ENCODE measurements at places on chromosomes 2 and 18. TPM values are rescaled to one million over a fixed set of nuclear protein-coding genes. Genes with fewer than 3 reads are reported as not detected.
A peak's percentile ranks its signal among the peaks of the same experiment; 100 is the strongest.

GRCh38 chr2:27728081-27728858, 43.2 kb upstream of the MRPL33 start:
- no peaks in the 10 kb centered on the region for H3K27me3 ChIP-seq
- no peaks in the 10 kb centered on the region for H3K36me3 ChIP-seq
- DNase-seq: no peak
- H3K27ac ChIP-seq: no peak overlapping the region
- H3K4me1 ChIP-seq: peaks cover 14% of the 10 kb centered on the region

DNA sequence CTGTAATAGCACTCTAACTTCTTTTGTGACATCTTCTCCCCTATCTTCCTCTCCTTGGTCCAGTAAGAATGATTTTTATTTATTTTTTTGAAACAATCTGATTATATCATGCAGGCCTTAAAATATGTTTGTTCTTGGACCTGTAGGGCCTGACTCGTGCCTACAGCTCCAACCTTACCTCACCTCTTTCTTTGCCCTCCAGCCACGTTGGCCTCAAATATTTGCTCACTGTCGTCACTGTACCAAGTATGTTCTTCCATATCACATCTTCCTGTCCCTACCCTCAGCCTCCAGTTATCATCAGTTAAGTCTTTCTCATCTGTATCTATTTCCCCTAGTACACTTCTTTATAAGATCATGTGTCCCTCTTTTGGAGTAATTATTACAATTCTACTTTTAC, 125.5 kb downstream of the CDH7 start:
- H3K36me3 ChIP-seq: no peaks in the 10 kb centered on the region
- H3K27me3 ChIP-seq: no peaks in the 10 kb centered on the region
- H3K4me1 ChIP-seq: no peaks in the 10 kb centered on the region

GRCh38 chr2:46308629-46309028, 11.4 kb downstream of the EPAS1 start:
- no peak for DNase-seq
- no peak overlapping the region for H3K4me3 ChIP-seq
- H3K27ac ChIP-seq: no peak overlapping the region
- H3K36me3 ChIP-seq: no peaks in the 10 kb centered on the region
- H3K4me1 ChIP-seq: peaks cover 12% of the 10 kb centered on the region

DNA sequence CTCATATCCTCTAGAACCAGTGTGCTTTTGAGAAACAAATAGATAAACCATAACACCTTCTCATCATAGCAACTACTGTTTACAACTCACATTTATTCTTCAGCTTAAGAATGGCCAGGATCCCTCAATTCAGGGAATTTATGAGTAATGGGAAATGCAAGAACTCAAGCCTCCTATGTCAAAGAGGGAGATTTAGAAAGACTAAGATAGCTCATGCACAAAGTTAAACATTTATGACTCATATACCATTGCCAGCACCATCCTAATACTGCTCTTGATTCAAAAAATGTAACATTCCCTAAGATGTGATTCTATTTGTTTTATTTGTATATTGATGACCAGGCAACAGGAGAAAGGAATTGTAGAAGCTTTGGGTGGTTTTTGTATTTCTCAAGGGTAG, 172.8 kb downstream of the CYP26B1 start:
- H3K27ac ChIP-seq: no peak overlapping the region
- H3K36me3 ChIP-seq: no peaks in the 10 kb centered on the region
- no peak overlapping the region for H3K4me3 ChIP-seq
- H3K27me3 ChIP-seq: peaks cover 5% of the 10 kb centered on the region
- peak; percentile 16 for DNase-seq

- H3K36me3 ChIP-seq: no peaks in the 10 kb centered on the region
- H3K4me3 ChIP-seq: no peak overlapping the region
- H3K27ac ChIP-seq: no peak overlapping the region
Observed at GRCh38 chr18:32478317-32478716, 7.6 kb upstream of the GAREM1 start.

DNA sequence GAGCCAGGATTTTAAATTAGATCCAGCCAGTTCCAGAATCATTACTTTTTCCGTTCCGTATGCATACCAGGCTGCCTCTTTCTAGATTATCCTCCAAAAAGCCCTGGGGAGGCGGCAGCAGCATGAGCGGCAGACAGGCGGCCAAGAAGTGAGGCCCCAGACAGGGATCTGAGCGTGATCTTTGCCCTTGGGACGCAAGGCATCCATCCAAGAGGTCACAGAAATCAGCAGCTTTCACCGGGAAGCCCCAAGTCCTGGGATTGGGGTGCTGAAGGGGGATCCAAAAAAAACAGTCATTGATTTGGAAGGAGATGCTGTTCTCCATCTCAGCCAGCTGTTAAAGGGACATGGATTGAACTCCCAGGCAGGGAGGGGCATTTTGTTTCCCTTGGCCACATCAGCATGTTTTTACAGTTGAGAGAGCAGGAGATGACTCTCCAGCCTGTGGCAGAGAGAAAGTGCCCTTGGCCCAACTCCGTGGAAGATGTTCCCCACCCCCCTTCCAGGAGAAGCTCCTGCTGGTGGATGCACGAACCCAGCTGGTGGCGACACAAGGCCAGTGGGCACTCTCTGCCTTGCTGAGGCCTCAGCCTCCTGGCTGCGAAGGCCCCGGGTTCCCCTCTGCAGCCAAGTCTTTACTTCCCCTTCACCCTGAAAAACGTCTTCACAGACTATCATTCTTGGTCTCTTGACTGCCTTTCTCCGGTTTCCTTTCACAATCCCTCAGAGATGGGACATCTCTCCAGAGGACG, 265.6 kb downstream of the ANAPC1 start:
- H3K27me3 ChIP-seq: no peaks in the 10 kb centered on the region
- H3K36me3 ChIP-seq: no peaks in the 10 kb centered on the region
- H3K27ac ChIP-seq: no peak overlapping the region
- H3K4me1 ChIP-seq: peaks cover 16% of the 10 kb centered on the region

DNA sequence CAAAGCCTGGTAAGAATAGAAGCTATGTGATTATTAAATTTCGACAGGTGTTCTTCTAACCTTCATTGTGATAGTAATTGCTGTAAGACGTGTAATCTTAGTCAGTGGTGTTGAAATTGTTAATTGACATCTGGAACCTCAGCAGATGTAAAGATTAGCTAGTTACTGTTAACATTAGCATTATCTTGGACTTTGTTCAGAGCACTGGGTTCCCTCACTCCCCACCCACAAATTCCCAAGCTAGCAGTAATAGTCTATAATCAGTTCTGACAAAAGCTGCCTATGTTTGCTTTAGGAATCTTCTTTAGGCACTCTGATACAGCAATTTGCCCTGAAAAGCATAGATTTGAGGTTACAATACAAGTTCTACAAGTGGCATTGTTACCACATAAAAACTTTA, 233.7 kb downstream of the EN1 start:
- H3K27me3 ChIP-seq: peaks cover 4% of the 10 kb centered on the region
- no peaks in the 10 kb centered on the region for H3K36me3 ChIP-seq
- no peak overlapping the region for H3K27ac ChIP-seq
- H3K4me1 ChIP-seq: no peaks in the 10 kb centered on the region

- H3K27me3 ChIP-seq: no peaks in the 10 kb centered on the region
- no peak overlapping the region for H3K27ac ChIP-seq
- no peak overlapping the region for H3K4me3 ChIP-seq
- H3K4me1 ChIP-seq: no peaks in the 10 kb centered on the region
Observed at GRCh38 chr18:51425475-51425874, 228.0 kb upstream of the MEX3C start.

Gene SCN1A
- total RNA-seq: not detected

Gene LRRC30
- total RNA-seq: not detected

Gene CNGA3
- not detected for total RNA-seq

Gene C2orf66
- total RNA-seq: 0.54 TPM

Gene POTEC
- total RNA-seq: not detected

Gene MAP2
- total RNA-seq: 15.9 TPM

Gene LCLAT1
- total RNA-seq: 17.5 TPM
